NCI-H460 (cell line): ENCODE measurements at places on chromosomes 4 and X. TPM values are rescaled to one million over a fixed set of nuclear protein-coding genes. Genes with fewer than 3 reads are reported as not detected.

GRCh38 chr4:96509039-96509741, 669.3 kb downstream of the PDHA2 start:
- DNase-seq, result no peak

Gene IGSF1
- total RNA-seq, result 0.67 and 0.72 TPM in 2 replicates

- DNase-seq, result no peak
These were observed 25.7 kb downstream of the KIAA0232 start for GRCh38 chr4:6808259-6808658.

DNA sequence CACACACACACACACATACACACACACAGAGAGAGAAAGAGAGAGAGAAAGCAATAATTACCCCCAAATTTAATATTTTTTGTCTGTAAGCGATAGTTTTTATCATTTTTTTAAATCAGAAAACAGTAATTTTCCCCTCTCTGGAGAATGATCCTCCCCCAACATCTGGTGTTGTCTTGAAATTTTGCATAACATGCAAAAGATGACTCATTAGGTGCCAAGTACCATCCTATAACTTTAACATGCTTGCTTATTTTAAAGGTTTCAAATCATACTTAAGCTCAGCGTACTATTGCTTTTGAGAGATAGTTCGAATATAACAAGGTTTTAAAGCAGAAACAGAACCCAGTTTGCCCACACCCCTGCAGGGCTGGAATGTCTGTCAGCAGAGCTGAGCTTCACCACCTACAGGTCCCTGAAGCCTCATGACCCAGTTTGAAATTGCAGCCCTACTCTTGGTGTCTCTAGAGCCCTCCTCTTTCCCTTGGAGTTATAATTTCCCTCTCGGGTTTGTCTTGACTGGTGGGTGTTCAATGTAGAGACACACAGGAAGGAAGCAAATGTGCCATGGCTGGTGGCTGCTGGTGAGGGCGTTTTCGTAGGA, 175.0 kb upstream of the HS3ST1 start:
- DNase-seq, result no peak
